Neural crest cell (in vitro differentiated cells): ENCODE measurements at places on chromosomes 7 and 10.
A peak's percentile ranks its signal among the peaks of the same experiment; 100 is the strongest.

DNA sequence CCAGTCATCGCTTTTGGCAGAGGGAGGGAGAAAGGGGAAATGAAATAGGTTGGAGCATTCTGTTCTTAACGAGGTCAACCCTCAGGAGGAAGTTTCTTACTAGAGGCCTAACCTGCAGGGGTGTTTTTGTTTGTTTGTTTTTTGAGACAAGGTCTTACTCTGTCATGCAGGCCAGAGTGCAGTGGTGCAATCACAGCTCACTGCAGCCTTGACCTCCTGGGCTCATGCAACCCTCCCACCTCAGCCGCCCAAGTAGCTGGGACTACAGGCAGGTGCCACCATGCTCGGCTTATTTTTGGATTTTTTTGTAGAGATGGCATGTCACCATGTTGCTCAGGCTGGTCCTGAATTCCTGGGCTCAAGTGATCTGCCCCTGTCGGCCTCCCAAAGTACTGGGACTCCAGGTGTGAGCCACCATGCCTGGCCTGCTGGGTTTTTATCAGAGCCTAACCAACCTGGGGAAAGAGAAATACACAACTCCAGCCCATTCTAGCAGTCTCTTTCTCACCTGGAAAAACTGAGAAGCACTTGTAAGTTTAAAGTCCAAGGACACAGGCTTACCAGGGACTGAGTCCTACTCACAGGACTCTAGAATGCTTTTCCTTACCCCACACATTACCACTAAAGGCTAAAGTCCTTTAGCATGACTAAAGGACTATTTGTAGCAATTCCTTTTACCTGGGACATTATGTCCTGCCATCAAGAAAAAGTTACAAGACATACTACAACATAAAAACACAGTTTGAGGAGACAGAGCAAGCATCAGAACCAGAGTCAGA is 101.0 kb upstream of the EGFR start:
- DNase-seq: no peak

DNA sequence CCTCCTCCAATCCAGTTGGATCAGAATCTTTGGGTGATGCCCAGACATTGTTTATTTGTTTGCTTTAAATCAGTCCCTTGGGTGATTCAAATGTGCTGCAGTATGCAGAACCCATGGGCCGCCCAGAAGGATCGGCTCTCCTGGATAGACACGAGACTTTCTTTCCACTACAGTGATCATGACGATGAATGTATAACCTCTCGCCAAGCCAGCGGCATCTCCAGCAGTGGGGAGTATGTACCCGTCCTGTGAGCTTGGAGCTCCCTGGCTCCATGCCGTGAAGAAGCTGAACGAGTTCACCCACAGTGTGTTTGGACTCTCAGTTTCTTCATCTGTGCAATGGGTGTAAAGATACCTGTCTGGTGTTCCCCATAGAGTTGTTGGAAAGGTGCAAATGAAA is 162.3 kb downstream of the CAMK1D start:
- DNase-seq: no peak

- no peak for DNase-seq
Measured at GRCh38 chr7:38330039-38330438, 56.6 kb upstream of the TARP start.

- DNase-seq: peak; percentile 90
Measured at GRCh38 chr7:100563809-100564400, 9.8 kb downstream of the SAP25 start.

- no peak for DNase-seq
Measured at GRCh38 chr7:4021413-4021812, 660.7 kb upstream of the FOXK1 start.

DNA sequence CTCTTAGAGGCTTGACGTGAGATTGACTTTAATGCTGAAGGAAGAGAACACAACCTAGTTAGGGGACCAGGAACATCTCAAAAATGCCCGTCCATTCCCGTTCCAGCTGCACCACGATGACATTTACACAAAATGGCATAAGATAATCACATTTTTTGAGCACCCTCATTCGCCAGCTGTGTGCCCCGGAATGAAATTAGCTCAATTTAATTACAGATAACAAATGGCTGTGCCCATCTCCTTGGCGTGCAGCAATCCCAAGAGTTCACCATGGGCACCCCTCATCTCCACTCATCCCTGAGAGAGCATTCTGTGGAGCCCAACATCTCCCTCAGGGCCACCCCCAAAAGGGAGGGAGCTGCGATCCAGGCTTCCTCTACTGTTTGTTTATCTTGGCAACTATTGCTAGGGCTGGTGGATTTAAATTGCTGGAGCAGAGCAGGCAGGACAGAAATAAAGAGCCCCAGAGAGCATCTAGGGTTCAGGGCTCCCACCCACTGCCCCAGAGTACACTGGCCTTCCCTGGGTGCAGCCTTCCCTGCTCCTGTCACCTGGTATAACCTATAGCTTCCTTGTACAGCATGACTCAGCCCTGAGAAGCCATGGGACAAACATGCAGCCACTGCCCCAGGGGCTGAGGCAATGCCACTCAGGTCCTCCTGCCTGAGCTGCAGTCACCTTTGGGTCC is 263.5 kb downstream of the ZEB1 start:
- no peak for DNase-seq

- peak; percentile 72 for DNase-seq
Measured at GRCh38 chr7:151110941-151111645, 24.8 kb downstream of the AGAP3 start.

GRCh38 chr7:158282461-158283001 is 305.1 kb downstream of the PTPRN2 start:
- no peak for DNase-seq

GRCh38 chr7:138258197-138258559 is 181.9 kb downstream of the AKR1D1 start:
- DNase-seq: no peak

DNA sequence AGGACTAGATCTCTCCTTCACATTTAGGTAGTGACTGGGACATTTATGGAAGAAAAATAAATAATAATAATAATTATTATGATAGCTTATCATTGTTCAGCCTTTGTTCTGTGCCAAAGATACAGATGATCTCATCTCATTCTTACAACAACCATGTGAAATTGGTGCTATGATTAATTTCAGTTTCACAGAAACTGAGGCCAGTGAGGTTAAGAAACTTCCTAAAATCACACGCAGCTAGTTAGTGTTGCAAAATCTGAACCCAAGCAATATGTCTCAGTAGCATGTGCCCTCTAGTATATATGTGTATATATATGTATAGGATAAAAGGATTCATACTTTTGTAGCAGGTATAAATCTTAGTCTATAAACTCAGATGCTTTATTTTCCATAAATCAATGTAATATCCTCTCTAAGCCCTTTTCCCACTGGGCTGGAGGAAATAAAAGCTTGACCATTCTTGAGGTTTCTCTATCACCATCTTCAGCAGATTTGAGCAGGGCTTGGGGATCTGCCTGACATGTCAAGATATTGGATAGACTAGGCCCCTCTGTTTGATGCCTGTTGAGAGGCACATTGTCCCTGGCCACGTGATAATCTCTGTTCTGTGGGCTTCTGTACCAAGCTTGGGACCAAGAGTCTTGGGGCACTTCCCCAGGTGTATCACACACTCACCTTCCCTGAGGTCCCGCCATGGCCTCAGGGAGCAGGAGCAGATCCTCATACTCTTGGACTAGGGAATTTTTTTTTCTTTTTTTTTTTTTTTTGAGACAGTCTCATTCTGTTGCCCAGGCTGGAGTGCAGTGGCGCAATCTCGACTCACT is 172.6 kb upstream of the NRP1 start:
- no peak for DNase-seq

DNA sequence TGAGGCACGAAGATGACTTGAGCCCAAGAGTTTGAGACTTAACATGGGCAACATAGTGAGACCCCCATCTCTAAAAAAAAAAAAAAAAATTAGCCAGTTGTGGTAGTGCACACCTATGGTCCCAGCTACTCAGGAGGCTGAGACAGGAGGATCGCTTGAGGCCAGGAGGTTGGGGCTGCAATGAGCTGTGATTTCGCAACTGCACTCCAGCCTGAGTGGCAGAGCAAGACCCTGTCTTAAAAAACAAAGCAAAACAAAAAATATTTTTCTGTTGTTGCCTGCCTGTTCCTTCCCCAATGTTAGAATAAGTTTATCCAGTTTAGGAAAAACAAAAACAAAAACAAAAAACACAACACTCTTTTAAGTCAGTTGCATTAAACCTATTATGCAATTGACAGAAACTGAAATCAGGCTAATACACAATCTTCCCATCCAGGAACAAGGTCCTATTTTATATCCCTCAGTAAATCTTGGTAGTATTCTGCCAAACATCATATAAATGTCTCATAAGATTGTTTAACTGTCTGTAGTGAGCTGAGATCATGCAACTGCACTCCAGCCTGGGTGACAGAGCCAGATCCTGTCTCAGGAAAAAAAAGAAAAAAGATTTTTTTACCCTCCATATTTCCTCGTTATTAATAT is 4.9 kb downstream of the PILRA start:
- no peak for DNase-seq

GRCh38 chr10:71244431-71245419 is 32.4 kb downstream of the UNC5B start:
- no peak for DNase-seq

GRCh38 chr7:19526639-19527038 is 182.2 kb downstream of the POLR1F start:
- DNase-seq: no peak
